Panc1 (cell line): ENCODE measurements at places on chromosomes 11 and 22.
A peak's percentile ranks its signal among the peaks of the same experiment; 100 is the strongest.

DNA sequence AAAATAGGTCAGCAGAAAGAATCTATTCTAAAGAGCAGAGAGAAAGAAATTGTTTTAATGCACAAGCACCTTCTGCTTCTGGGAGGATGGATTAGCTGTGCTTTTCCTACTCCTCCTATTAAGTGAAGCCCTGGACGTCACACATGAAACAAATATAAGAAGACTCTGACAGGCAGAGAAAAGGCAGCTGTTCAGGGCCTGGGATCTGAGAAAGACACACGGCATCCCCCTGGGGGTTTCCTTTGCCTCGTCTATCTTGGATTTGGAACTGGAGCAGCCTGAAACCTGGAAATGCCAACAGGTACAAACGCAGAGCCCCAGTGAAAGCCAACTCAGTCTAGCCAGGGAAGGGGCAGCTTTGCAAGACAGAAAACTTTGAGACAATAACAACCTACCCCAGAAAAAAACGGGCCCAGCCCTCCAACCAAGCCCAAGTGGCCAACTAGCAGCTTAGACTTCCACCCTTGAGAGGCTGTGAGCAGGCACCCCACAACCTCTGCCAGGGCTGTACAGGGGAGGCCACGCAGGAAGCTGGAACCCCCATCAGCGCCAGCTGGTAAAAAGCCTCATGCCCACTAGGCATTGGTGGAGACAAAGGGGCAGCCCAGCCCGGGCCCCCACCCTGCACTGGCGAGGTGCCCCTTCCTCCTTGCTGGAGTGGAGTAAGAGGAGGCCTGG lies 7.3 kb downstream of the CERK start:
- no peak overlapping the region for H3K4me3 ChIP-seq
- peaks cover 9% of the 10 kb centered on the region; the same call in 1 of the 2 replicates for H3K4me1 ChIP-seq
- no peaks in the 10 kb centered on the region for H3K36me3 ChIP-seq
- no peak for DNase-seq

- no peak overlapping the region for H3K27ac ChIP-seq
- H3K27me3 ChIP-seq = no peaks in the 10 kb centered on the region
- no peak overlapping the region for H3K4me3 ChIP-seq
- no peaks in the 10 kb centered on the region for H3K36me3 ChIP-seq
- H3K4me1 ChIP-seq = peaks cover 17% of the 10 kb centered on the region
Observed at GRCh38 chr11:121652971-121653370, 200.2 kb upstream of the SORL1-AS1 start.

DNA sequence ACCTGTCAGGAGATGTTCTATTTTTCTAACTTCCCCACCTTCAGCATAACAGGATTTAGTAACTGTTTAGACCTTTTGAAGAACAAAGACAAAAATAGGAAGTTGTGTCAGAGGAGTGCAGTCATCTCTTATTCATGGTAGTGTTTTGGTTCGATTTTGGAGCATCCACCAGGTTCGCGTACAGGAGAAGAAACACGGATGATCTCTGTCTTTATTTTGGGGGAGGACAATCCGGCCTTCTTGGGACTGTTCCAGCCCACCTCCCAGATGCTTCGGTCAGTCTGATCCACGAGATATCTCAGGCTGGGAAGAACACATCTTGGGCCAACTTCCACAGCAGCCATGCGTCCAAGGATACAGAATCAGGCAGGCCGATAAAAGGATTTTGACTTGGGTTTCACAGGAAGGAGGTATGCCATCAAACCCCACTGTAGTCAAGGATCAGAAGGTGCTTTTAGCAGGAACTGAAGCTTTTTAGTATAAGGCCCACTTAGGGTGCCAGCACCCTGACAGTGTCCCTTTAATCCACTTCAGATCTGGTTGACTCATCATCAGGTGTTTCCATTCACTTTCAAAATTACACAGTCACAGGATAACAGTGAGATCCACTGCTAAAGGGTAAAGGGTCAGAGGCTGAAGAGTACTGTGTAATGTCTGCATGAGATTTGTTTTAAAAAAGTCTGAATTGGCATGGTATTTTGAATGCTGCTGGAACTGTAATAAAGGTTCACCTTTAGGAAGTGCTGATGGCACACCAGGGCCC lies 16.5 kb downstream of the PATZ1 start:
- no peak overlapping the region for H3K4me3 ChIP-seq
- no peaks in the 10 kb centered on the region for H3K27me3 ChIP-seq
- no peak for DNase-seq
- no peak overlapping the region for H3K27ac ChIP-seq

DNA sequence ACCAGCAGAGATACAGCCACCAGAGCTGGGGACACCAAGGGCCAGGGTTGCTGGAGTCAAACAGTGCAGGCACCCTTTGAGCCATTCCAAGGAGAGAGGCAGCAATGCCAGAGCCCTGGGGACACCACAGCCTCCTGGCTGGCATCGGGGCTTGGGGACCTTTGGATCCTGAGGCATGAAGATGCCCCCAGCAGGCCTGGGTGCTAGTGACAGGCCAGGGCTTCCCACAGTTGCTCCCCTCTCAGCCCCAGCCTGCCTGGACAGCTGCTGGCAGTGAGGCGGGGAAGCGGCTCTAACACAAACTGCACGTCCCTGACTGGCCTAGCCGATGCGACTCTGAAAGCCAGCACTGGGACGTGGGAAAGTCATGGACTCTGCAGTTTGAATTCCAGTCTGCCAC lies 2.7 kb downstream of the CD5 start:
- no peaks in the 10 kb centered on the region for H3K27me3 ChIP-seq
- no peak overlapping the region for H3K27ac ChIP-seq
- DNase-seq = no peak
- no peaks in the 10 kb centered on the region for H3K4me1 ChIP-seq

- no peak overlapping the region for H3K27ac ChIP-seq
- no peaks in the 10 kb centered on the region for H3K27me3 ChIP-seq
- no peak for DNase-seq
- no peak overlapping the region for H3K4me3 ChIP-seq
- no peaks in the 10 kb centered on the region for H3K4me1 ChIP-seq
Observed at GRCh38 chr11:133833898-133834681, 11.2 kb downstream of the SPATA19 start.

DNA sequence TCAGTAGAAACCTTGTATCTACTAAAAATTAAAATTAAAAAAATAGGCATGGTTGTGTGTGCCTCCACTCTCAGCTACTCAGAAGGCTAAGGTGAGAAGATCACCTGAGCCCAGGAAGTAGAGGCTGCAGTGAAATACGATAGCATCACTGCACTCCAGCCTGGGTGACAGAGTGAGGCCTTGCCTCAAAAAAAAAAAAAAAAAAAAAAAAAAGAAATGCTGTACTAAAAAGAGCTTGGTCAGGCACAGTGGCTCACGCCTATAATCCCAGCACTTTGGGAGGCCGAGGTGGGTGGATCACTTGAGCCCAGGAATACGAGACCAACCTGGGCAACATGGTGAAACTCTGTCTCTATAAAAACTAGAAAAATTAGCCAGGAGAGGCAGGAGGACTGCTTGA lies 36.5 kb downstream of the SBF2 start:
- no peak overlapping the region for H3K4me3 ChIP-seq
- H3K36me3 ChIP-seq = no peaks in the 10 kb centered on the region
- no peak overlapping the region for H3K27ac ChIP-seq
- peaks cover 4% of the 10 kb centered on the region; the same call in 1 of the 2 replicates for H3K4me1 ChIP-seq
- no peak for DNase-seq

DNA sequence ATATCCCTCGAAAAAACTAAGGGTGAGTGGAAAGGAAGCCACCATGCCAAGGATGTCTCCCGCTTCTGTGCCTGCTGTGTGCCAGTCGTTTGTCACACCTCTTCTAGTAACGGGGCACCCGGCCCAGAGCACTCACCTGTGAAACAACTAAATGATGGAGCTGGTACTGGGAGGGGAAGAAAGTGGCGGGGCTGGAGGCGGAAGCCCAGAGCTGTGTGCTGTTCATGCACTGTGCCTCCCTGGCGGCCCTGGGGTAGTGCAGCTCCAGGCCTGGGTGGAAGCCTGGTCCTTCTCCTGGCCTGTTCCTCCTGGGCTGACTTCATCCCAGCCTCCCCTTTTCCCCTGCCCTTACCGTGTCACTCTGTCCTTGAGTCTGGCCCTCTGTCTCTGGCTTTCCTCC lies 130.2 kb downstream of the CEP164 start:
- H3K36me3 ChIP-seq = no peaks in the 10 kb centered on the region
- H3K4me1 ChIP-seq = no peaks in the 10 kb centered on the region
- no peaks in the 10 kb centered on the region; the same call in 1 of the 2 replicates for H3K27me3 ChIP-seq
- H3K27ac ChIP-seq = no peak overlapping the region
- no peak overlapping the region for H3K4me3 ChIP-seq

- H3K27ac ChIP-seq = peak overlapping the region; percentile 93
- peaks cover 75% of the 10 kb centered on the region for H3K4me1 ChIP-seq
- H3K4me3 ChIP-seq = peak overlapping the region; percentile 58
- no peaks in the 10 kb centered on the region; the same call in 1 of the 2 replicates for H3K36me3 ChIP-seq
- no peak for DNase-seq
Observed at GRCh38 chr11:706439-706956, 467 bp downstream of the EPS8L2 start.

GRCh38 chr11:87572881-87573280 lies 535.1 kb downstream of the TMEM135 start:
- no peak overlapping the region for H3K27ac ChIP-seq
- DNase-seq = no peak
- H3K4me3 ChIP-seq = no peak overlapping the region

DNA sequence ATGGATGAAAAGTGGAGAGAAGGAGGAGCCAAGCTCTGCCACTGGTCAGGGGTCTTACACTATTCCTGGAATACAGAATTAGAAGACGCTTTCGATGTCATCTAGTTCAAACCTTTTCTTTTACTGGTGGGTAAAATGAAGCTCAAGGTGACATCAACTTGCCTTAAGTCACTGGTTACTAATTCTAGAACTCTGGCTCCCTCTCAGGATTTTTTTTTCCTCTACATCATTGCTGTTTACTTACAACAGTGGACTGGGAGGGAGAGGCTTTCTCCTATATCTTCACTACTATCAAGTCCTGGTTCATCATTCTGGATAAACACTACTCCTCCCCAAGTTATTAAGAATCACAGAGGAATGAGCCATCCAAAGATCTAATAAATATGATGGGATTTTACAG lies 82.9 kb downstream of the ETS1 start:
- peak overlapping the region; percentile 96 for H3K27ac ChIP-seq
- no peak for DNase-seq
- no peak overlapping the region for H3K4me3 ChIP-seq
- H3K36me3 ChIP-seq = no peaks in the 10 kb centered on the region
- no peaks in the 10 kb centered on the region for H3K27me3 ChIP-seq
- peaks cover 100% of the 10 kb centered on the region for H3K4me1 ChIP-seq

DNA sequence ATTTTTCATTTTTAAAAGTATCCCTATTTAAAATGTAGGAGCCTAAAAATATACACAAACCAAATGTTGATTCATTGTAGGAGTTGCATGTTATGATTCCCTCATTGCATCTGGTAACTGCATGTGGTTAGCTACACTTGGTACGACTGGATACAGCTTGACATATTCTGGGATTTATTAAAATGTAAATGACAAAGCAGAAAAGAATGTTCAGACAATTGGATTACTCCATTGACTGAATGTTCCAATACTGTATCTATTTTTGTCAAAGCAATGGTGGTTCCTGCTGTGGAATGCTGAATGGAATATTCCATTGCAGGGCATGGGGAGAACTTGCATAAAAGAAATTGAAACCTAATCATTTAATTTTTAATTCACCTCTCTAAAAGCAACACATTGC lies 30.8 kb downstream of the BLID start:
- no peak for DNase-seq
- no peaks in the 10 kb centered on the region for H3K4me1 ChIP-seq

GRCh38 chr11:46380340-46381047 lies 975 bp upstream of the MDK start:
- no peaks in the 10 kb centered on the region for H3K27me3 ChIP-seq
- H3K27ac ChIP-seq = peak overlapping the region; percentile 79
- no peaks in the 10 kb centered on the region; the same call in 1 of the 2 replicates for H3K36me3 ChIP-seq

- DNase-seq = no peak
- no peak overlapping the region for H3K4me3 ChIP-seq
- no peak overlapping the region for H3K27ac ChIP-seq
- no peaks in the 10 kb centered on the region for H3K27me3 ChIP-seq
- no peaks in the 10 kb centered on the region for H3K36me3 ChIP-seq
Observed at GRCh38 chr11:92948116-92948515, 21.3 kb upstream of the MTNR1B start.

DNA sequence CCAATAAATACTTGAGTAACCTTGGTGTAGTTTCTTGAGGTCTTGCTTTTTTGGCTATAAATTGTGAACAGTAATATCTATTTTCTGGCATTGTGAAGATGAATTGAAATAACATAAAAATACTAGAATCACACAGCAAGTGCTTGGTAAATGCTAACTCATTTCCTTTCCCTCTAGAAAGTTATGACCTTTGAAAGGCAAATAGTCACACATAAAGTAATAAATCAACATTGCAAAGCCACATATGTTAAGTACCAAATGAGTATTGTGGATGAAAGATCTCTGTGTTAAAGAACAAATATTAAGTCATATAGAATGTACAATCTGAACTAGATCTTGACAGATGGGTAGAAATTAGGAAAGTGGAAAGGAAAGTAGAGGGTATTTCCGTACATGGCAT lies 559.6 kb upstream of the CCDC90B start:
- H3K36me3 ChIP-seq = no peaks in the 10 kb centered on the region
- no peak overlapping the region for H3K4me3 ChIP-seq
- DNase-seq = no peak
- peaks cover 6% of the 10 kb centered on the region; the same call in 1 of the 2 replicates for H3K27me3 ChIP-seq

DNA sequence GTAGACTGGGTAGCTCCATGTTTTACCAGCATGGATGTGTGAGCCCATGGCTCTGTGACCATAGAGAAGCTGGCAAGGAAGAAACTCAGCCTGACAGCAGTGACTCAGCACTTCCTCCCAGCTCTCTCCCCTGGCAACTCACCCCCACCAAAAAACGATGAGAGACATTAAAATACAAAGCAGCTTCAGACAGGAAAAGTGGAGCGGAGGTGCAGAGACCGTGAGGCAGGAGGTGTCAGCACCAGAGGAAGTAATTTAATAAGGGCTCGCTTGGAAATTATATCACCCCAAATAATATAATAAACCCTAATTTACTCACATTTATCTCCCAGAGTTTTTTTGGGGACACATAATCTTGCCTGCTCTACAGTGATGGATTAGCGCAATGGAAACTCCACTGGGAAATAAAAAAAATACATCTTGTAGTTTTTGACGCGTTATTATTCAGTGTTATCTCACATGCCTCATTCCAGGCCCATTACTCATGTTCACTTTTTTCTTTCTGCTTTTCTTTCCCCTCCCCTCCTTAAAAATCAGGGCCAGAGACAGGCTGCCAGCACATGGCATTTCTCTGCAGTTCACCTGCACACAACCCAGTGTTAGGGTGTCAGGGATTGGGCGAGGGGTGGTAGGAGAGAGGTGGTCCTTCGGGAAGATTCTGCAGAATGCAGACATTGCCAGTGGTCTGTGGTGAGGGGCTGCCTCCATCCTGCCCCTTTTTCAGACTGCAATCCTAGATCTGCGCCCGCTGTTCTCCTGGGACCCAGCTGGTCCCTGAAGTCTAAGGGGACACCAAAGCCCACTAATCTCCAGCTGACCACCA lies 170.8 kb downstream of the BUD13 start:
- 0 out of 2 replicates have a peak, but pooled peaks cover under 1% of the 10 kb centered on the region for H3K27me3 ChIP-seq
- no peak overlapping the region for H3K4me3 ChIP-seq
- H3K4me1 ChIP-seq = no peaks in the 10 kb centered on the region

- H3K27ac ChIP-seq = no peak overlapping the region
- no peaks in the 10 kb centered on the region for H3K36me3 ChIP-seq
- H3K27me3 ChIP-seq = peaks cover 25% of the 10 kb centered on the region
- H3K4me3 ChIP-seq = no peak overlapping the region
Observed at GRCh38 chr11:123323568-123323967, 106.5 kb upstream of the GRAMD1B start.
